Upper lobe of right lung (tissue), 1 donor: ENCODE measurements at places on chromosomes 16 and 17. TPM values are rescaled to one million over a fixed set of nuclear protein-coding genes. Genes with fewer than 3 reads are reported as not detected.

The KAT7 gene
- 61.4 TPM for total RNA-seq

The TLCD2 gene
- total RNA-seq = 12.7 TPM

The ZACN gene
- not detected for total RNA-seq

The GRB7 gene
- total RNA-seq = 25.0 TPM

The LLGL2 gene
- total RNA-seq = 133 TPM

The NPIPA7 gene
- 7.7 TPM for total RNA-seq

The CES1 gene
- total RNA-seq = 293 TPM

The XPO6 gene
- total RNA-seq = 102 TPM

The ESRP2 gene
- 61.0 TPM for total RNA-seq

The UTS2R gene
- not detected for total RNA-seq

The PIRT gene
- not detected for total RNA-seq

The SOX15 gene
- 0.67 TPM for total RNA-seq

The TTYH2 gene
- total RNA-seq = 7.4 TPM

The SMARCE1 gene
- 80.2 TPM for total RNA-seq

The CLEC19A gene
- total RNA-seq = 0.17 TPM

The CDRT4 gene
- 9.0 TPM for total RNA-seq

The TMC8 gene
- total RNA-seq = 26.6 TPM

The TMEM238L gene
- total RNA-seq = not detected

The ITGB4 gene
- 82.2 TPM for total RNA-seq

The NPIPB13 gene
- total RNA-seq = 19.9 TPM

The TMEM100 gene
- total RNA-seq = 279 TPM

The GP2 gene
- total RNA-seq = not detected

The SERPINF2 gene
- 21.6 TPM for total RNA-seq

The SCN4A gene
- not detected for total RNA-seq

The TBC1D3D gene
- total RNA-seq = not detected

The MTMR4 gene
- total RNA-seq = 40.9 TPM

The HBA1 gene
- 241 TPM for total RNA-seq

The GH1 gene
- total RNA-seq = not detected

The ADGRG1 gene
- total RNA-seq = 66.9 TPM

The APOH gene
- total RNA-seq = 29.6 TPM

The TMEM92 gene
- 11.3 TPM for total RNA-seq

The ICAM2 gene
- total RNA-seq = 70.5 TPM

The C17orf78 gene
- total RNA-seq = not detected

The MPV17L gene
- 1.6 TPM for total RNA-seq

The SLC5A2 gene
- total RNA-seq = 3.1 TPM

The ZP2 gene
- total RNA-seq = 0.67 TPM

The TAF15 gene
- total RNA-seq = 142 TPM

The DHRS13 gene
- total RNA-seq = 12.8 TPM

The MYBBP1A gene
- total RNA-seq = 46.7 TPM

The KIF2B gene
- not detected for total RNA-seq

The ZNF287 gene
- 4.7 TPM for total RNA-seq

The AMZ2 gene
- total RNA-seq = 50.5 TPM

The CCL3 gene
- 9.9 TPM for total RNA-seq

The CDK5RAP3 gene
- 140 TPM for total RNA-seq
